ENCODE measurements at places on chromosomes 5 and 9.

DNA sequence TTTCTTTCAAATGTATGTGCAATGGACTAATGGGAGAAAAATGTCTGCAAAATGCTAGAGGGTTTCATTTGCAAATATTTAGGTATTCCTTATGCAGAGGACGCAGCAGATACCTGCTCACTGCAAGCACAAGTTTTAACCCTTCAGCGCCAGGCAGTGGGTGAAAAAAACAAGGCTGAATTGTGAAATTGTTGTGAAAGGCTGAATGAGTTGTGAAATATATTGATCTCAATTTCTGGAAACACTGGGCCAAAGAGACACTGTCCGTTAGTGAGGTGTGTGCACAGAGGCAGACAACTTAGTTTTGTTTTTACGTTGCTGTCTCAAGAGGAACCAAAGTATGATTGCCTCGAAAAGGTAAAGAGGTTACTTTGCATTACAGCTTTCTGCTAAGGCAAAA lies 18.8 kb downstream of the FUBP3 start:
- DNase-seq, result no peak

DNA sequence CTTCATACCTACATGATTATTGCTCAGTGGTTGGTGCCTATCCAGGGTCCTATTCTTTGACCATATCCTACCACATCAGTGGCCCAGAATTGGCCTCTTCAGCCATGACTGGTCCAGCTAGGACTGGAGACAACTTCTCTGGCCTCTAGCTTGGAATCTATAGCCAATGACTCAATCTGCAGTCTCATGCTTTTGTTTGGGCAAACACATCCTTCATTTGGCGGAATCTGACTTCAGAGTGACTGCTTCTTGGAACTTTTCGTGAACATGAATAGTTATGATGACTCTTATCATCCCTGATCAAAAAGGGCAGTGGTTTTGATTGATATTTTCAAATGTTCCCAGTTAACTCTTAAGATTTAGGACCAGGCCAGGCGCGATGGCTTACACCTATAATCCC lies 134.1 kb downstream of the PAPPA start:
- no peak for DNase-seq

DNA sequence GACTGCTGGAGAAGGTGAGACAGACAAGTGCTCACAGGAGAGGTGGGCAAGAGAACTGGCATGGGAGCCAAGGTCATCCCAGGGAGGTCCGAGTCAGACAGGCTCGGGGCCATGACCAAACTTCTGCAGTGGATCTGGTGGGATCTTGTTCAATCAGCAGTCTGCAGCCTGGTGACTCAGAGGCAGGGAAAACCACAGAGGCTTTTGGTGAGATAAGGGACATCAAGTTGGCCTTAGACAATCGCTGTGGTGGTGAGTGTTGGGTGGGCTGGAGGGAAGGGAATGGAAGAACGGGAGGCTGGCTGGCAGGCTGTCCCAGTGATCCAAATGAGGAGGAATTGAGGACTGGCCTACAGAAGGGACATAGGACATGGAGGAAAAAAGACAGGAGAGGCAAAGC lies 123.8 kb downstream of the TMEM174 start:
- DNase-seq, result no peak

- DNase-seq, result no peak
These were observed 274.3 kb upstream of the DMRT1 start for GRCh38 chr9:567128-567746.

- no peak for DNase-seq
These were observed 62.9 kb downstream of the USP20 start for GRCh38 chr9:129898185-129898584.

DNA sequence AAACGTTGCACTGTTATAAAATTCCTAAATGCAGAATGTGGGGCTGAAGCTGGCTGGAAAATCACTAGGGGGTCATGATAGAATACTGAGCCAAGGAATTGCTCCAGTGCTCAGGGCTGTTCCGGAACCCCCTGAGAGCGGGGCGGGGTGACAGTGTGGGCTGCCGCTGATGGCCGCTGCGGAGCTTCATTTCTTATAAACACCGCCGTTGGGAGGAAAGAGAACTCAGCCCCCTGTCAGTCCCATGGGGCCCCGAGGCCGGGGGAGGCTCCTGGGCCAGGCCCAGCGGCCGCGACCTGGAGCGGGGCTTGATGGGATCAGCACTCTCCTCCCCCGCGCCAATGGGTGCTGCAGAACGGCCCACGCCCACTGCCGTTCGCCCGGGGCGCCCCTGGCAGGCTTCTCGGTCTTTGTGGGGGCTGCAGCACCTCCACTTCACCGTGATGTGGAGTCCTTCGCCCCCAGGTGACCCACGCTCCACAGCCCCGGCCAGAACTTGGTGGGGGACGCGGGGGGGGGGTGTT lies 5.2 kb upstream of the IRF1 start:
- DNase-seq, result peak; percentile 62

GRCh38 chr5:176822793-176823481 lies 12.6 kb downstream of the UNC5A start:
- DNase-seq, result no peak

- DNase-seq, result no peak
These were observed 1091.6 kb downstream of the PTPRD start for GRCh38 chr9:9521033-9521779.

DNA sequence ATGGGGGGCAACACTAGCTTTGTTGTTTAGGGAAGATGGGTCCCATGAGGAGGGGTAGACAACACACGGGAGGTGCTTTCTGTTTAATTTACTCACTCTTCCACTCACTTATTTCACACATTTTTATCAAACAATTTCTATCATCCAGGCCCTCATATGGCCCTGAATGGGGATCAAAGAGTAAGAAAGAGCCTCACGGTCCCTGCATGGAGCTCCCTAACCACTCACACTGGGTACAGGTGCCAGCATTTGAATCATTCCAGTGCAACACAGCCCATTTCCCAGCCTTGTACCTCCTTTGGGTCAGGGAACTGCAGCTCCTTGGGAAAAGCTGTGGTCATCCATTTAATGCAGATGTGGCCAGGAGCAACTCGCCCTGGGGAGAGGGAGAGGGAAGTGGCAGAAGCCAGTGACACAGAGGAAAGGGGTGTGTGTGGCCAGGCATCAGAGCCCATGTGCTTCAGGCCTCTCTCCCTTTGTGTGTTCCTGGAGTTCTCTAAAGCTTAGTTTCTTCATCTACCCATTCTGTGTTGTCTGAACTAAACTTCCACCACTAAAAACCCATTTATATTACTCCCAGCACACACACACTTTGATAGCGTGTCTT lies 185.4 kb downstream of the PJA2 start:
- no peak for DNase-seq

DNA sequence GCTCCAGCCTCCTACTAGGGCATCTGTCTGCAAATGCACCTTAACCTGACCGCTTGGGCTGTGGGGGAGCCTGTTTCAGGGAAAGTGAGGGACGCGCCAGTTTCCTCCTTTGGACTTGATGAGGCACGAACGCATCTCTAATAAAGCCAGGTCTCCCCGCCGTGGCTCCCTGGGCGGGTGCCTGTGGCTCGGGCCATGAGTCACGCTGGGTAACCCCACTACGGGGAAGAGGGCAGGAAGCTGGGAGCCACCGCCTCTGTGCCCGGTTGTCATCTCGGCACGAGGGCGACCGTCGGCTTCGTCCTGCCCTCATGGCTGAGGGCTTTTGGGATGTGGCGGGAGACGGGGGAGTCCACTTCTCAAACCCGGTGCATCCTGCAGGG lies 12.1 kb downstream of the NOTCH1 start:
- no peak for DNase-seq

GRCh38 chr5:9149988-9150387 lies 395.9 kb downstream of the SEMA5A start:
- DNase-seq, result no peak

DNA sequence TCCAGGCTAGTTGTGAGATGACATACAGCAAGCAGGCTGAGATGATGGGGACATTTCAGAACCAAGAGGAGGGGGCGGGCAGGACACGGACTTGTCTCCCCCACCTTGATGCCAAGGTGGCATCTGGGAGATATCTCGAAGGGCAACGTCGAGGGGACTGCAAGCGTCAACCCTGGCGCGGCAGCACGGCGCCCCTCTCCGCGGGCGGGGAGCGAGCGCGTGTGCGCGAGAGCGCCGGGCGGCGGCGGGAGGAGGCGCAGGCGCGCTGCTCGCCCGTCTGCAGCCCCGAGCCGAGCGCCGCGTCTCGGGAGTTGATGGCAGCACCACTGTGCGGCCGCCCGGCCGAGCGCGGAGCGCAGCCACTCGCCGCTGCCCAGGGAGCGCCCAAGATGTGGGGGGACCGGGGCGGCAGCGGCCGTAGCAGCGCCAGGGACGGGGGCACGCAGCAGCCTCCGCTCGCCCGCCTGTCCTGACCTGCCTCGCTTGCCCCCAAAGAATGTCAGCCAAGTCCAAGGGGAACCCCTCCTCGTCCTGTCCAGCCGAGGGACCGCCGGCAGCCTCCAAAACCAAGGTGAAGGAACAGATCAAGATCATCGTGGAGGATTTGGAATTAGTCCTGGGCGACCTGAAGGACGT lies at the start of gene PRR16:
Gene PRR16, plus strand, starts transcription at position 310 of the 636 bp plus-strand sequence.
- no peak for DNase-seq
